ENCODE measurements at places on chromosomes 7 and 10.

DNA sequence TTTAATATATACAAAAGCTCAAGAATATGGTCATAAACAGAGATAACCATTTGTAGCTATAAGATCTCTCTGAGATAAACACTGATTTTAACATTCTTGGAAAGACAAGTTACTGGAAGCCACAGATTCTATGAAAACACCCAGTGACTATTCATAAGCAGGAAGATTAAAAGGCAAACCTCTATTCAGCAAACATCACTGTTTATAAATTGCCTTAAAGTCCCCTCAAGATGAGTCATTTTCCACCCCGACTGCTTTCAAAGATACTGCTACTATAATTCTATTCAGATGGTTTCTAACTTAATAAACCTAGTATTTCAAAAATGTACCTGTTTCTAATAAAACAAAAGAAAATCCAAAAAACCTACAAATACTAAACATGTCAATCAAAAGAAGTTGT, 21.0 kb downstream of the TM9SF3 start:
- no peak for DNase-seq

DNA sequence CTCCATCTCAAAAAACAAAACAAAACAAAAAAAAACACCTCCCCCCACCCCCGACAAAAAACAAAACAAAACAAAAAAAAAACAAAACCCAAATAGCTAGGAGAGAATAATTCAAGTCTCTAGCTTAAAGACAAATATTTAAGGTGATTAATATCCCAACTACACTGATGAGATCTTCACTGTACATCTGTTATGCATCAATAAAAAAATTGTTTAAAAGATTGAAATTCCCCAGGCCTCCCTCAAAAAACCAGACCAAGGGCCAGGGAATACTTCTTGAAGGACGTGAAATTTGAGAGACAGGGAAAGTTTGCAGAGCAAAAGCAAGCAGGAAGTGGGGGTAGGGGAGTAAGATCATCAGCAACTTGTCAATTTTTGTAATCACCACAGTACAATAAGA, 232.6 kb downstream of the REEP3 start:
- DNase-seq: no peak

DNA sequence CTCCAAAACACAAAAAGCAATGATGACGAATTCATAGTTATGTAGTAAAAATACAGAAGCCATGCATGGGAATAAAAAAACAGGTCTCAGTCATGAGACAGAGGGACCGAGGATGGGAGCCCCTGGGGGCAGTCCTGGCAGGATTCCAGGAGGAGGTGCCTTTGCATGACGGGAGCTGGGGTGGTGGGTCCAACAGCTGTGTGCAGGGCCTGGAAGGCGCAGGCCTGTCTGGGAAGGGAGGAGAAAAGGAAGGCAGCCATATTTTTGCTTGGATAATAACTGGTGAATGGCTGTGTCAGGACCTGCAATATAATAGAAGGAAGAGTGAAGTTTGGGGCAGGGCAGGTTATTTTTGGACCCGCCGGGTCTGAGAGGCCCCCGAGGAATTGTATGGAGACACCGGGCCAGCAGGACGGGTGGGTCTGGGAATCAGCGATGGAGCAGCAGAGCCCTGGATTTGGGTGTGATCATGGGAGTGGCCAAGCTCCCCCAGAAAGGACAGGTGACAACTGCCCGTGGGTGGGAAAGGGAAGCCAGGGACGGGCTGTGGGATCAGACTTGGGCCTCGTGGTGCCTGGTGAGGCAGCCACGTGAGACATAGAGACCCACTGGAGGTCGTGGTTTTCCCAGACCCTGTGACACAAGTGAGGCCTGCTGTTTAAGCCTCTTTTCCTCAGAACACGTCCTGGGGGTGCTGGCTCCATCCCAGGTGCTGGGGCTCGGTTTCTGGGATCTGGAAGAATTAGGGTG, 2.9 kb upstream of the JAKMIP3 start:
- peak; percentile 56 for DNase-seq

- no peak for DNase-seq
Measured at GRCh38 chr7:23396222-23397015, 73.9 kb downstream of the IGF2BP3 start.

DNA sequence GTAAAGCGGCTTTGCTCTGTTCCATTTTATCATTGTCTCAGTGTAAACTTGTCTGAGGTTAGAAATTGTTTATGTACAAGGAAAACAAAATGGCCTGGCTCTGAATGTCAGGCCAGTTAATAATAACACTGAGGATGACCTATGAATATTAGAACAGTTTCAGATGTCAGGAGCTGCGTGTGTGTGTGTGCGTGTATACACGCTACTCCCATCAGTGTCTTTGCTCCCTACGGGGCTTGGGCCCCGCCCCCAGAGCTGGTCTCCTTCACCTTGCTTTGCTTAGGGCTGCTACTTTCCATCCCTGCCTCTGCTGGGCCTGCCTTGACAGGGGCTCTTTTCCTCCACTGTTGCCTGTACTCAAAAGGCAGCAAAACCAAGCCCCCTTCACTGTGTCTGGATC, 142.3 kb upstream of the BET1 start:
- no peak for DNase-seq

DNA sequence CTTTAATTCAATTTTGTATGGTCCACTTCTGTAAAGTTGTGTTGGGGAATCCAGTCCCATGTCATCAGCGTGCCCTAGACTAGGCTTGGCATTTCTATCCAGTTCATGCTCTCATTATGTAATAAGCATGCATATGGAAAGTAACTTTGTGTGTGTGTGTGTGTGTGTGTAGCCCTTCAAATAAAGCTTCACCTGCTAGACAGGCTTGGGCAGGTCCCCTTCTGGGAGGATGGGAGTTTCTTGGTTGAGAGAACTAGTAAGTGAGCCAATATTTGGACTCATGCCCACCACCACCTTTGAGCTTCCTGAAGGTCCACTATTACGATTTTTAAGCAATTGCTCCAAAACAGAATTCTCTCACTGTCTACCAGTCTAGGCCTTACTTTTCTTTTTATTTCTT, 6.9 kb downstream of the BZW2 start:
- no peak for DNase-seq

DNA sequence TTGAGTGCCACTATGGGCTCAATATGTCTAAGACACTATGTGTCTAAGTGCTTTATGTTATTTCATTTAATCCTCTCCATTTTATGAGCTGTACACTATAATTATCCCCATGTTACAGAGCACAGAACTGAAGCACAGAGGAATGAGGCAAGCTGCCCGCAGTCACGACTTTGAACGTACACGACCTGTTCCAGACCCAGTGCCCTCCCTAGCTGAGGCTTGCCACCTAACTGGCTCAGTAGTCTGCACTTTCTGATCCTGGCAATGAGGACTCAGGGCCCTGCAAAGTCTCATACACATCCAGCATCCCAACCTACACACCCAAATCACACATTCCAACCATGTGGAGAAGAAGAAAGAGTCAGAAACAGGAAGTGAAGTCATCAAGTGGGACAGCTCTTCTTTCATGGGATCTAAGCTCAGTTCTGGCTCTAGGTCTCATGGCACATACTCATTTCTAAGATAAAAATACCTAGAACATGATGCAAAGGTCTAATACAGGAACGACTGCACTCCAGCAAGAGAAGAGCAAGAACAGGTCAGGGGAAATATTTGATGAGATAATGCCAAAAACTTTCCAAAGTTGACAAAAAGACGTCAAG, 42.4 kb upstream of the DDC start:
- no peak for DNase-seq

DNA sequence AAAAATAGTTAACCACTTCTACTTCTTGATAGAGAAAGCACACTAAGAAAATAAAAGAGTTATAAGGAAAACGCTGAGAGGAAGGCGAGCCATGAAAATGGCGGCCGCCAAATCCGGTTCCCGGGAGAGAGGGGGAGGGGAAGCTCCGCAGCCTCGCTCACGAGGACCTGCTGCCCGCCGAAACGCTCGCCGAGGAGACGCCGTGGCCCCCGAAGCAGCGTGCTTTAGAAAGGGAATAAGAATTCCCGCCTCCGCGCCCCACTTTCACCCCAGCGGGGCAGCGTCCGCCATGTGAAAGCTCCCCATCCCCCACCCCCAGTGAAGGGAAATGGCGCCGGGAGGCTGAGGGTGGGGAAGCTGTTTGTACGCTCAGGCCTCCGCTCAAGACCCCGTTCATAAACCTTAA, 505 bp downstream of the HNRNPA2B1 start:
- DNase-seq: peak; percentile 92

GRCh38 chr10:83926606-83927005, 212.7 kb upstream of the GHITM start:
- DNase-seq: no peak

DNA sequence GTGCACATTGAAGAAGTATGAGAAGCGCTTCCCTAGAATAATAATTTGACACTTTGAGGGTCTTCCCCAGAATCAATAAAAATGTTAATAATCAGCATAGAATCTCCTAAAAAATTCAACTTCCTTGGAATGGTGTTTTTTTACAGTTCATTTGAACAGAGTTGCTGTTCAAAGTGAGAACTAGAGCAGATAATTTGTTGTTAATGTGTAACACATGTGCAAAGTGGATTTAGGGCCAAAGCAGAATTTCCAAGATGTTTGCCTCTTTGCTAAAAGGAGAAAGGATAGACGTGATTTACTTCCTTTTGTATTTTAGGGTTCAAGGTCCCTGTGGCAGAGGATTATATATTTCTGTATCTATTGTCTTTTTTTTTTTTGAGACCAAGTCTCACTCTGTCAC, 73.8 kb downstream of the ZNF277 start:
- no peak for DNase-seq

GRCh38 chr7:2146676-2147472, 85.9 kb downstream of the MAD1L1 start:
- no peak for DNase-seq

DNA sequence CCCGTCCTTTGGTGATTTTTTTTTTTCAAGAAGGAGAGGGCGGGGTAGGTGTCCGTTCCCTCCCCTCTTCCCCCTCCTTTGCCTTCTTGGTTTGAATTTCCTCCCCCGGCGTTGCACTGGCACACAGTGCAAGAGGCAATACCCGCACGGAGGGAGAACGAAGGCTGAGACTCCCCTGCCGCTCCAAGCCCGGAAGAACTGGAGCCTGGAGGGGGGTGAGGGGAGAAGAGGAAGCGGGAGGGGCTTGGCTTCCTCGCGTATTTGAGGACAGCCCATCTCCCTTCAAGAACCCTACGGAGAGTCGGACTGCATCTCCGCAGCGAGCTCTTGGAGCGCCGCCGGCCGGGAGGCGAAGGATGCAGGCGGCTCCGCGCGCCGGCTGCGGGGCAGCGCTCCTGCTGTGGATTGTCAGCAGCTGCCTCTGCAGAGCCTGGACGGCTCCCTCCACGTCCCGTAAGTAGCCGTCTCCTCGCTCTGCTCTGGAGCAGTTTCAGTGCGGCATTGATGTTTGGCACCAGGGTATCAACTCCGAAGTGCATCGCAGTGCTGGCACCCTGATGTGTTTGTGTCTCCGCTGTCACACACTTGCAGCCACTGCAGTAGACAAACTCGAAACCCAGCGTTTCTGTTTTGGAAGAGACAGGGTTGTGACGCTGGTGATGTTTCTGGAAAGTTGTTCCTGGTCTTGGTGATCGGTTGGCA, at the start of gene CNTNAP2:
CNTNAP2 (plus strand) TSS at position 281 of the 702 bp plus-strand sequence; CDS start at position 357, 76 bp downstream.
- peak; percentile 74 for DNase-seq

- DNase-seq: no peak
Measured at GRCh38 chr7:150854066-150855000, 2.0 kb downstream of the AOC1 start.

GRCh38 chr10:100506596-100507356, 12.9 kb downstream of the SEC31B start:
- DNase-seq: no peak

DNA sequence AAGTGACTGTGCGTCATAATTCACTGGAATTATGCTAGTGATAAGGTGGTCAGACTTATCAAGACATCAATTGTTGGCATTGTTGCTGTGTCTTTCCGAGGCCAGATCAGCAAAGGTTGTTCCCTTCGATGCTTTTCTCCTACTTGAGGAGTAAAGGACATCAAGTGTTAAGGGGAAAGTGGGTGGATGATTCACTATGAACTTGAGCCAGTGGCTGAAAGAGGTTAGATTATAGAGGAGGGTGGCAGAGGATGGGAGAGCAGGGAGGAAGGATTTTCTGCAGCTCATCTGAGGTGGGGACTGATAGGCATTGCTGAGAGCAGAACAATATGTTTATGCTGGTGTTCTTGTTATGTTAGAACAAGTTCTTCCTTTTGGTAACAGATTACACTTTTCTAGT, 131.4 kb upstream of the AGR3 start:
- no peak for DNase-seq

GRCh38 chr7:13560441-13560840, 429.0 kb downstream of the ETV1 start:
- no peak for DNase-seq

- no peak for DNase-seq
Measured at GRCh38 chr7:85115862-85116261, 71.0 kb downstream of the SEMA3D start.

DNA sequence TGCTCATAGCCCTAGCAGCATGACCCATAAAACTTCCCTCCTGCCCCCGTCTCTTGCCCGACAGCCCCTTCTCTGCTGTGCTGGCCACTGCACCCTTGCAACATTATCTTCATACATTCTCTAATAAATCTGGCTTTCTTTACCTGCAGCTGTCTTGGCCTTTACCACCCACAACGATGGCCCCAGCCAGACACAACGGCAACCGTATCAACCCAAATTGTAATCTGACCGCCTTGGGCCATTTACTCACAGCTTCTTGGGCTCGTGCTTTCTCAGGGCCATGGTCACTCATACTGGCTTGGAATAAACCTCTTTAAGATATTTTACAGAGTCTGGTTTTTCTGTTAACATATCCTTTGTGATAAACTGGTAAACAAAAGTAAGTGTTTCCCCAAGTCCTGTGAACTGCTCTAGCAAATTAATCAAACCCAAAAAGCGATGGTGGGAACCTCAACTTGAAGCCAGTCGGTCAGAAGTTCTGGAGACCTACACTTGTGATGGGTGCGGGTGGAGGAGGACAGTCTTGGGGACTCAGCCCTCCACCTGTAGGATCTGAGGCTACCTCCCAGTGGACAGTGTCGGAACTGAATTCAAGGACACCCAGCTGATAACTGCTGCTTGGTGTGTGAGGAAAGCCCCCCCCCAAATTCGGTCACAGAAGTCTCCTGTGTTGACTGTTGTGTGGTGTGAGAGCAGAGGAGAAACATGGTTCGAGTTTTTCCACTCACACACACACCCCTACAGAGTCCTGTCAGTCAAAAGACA, 87.6 kb upstream of the ATP6V0A4 start:
- no peak for DNase-seq

GRCh38 chr10:123807444-123808035, 84.1 kb downstream of the CPXM2 start:
- DNase-seq: no peak

- DNase-seq: no peak
Measured at GRCh38 chr10:130283219-130283545, 147.0 kb downstream of the GLRX3 start.

GRCh38 chr10:92486637-92487036, 87.3 kb downstream of the IDE start:
- DNase-seq: no peak

All from posterior vena cava (tissue), 2 donors.